A549 treated with Hydrocortisone at 1 μM for 4 hours (cell line): ENCODE measurements at places on chromosomes 11 and 22. TPM values are rescaled to one million over a fixed set of nuclear protein-coding genes. Genes with fewer than 3 reads are reported as not detected.

FERMT3 gene
- total RNA-seq, result 0.90 to 3.5 TPM (median 1.1 TPM) in 5 replicates

LGALS1 gene
- 1,132 to 1,345 TPM (median 1,296 TPM) in 5 replicates for total RNA-seq

CRYBA4 gene
- not detected in 5 replicates for total RNA-seq

CELSR1 gene
- total RNA-seq, result 27.0 to 29.8 TPM (median 29.1 TPM) in 5 replicates

GSTT2 gene
- 0.13 to 0.15 TPM in 2 of 5 replicates, not detected in the others for total RNA-seq

PATE4 gene
- total RNA-seq, result not detected in 5 replicates

SEC14L6 gene
- not detected in 5 replicates for total RNA-seq

NEAT1 gene
- total RNA-seq, result 129 to 220 TPM (median 203 TPM) in 5 replicates

KCTD14 gene
- total RNA-seq, result 1.3 to 2.1 TPM (median 1.6 TPM) in 5 replicates

LMO1 gene
- total RNA-seq, result 1.9 to 3.6 TPM (median 2.8 TPM) in 5 replicates

SPECC1L gene
- total RNA-seq, result 13.8 to 19.5 TPM (median 15.7 TPM) in 5 replicates

B3GAT1 gene
- 0.02 to 0.07 TPM in 2 of 5 replicates, not detected in the others for total RNA-seq

CRYBB3 gene
- total RNA-seq, result not detected in 5 replicates

HEPHL1 gene
- total RNA-seq, result not detected in 5 replicates

LDHAL6A gene
- total RNA-seq, result not detected in 5 replicates

KRTAP5-2 gene
- not detected in 5 replicates for total RNA-seq

SCGB1A1 gene
- not detected in 5 replicates for total RNA-seq

SVIP gene
- total RNA-seq, result 8.6 to 14.3 TPM (median 13.1 TPM) in 5 replicates

KLHL35 gene
- total RNA-seq, result 0.82 to 1.5 TPM (median 0.89 TPM) in 5 replicates

CHRM1 gene
- 0.06 to 0.13 TPM (median 0.08 TPM) in 5 replicates for total RNA-seq

PANX2 gene
- total RNA-seq, result 5.0 to 5.8 TPM (median 5.5 TPM) in 5 replicates

UPK3A gene
- not detected in 5 replicates for total RNA-seq
